NT2/D1 (cell line): ENCODE measurements at places on chromosomes 4 and X.
A peak's percentile ranks its signal among the peaks of the same experiment; 100 is the strongest.

- no peak for DNase-seq
Observed at GRCh38 chr4:47692691-47693090, 145.2 kb downstream of the CORIN start.

DNA sequence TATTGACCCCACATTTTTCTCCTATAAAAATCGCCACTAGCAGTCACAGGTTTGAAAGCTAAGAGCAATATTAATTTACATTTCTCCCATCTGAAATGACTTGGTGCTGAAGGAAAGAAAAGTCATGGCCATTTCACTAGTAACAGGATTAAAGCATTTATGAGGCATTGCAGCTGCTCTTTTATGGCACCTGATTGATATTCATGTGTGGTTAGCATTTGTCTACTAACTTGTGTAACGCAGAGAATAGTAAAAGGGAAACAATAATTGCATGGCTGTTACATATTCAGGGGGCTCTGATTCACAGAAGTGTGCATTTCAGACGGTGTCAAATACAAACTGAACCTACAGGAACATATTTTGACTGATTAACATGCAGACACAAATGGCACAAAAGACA lies 5.2 kb downstream of the PCDH19 start:
- no peak for DNase-seq

- no peak for DNase-seq
Observed at GRCh38 chrX:151753313-151754046, 18.9 kb downstream of the CNGA2 start.

DNA sequence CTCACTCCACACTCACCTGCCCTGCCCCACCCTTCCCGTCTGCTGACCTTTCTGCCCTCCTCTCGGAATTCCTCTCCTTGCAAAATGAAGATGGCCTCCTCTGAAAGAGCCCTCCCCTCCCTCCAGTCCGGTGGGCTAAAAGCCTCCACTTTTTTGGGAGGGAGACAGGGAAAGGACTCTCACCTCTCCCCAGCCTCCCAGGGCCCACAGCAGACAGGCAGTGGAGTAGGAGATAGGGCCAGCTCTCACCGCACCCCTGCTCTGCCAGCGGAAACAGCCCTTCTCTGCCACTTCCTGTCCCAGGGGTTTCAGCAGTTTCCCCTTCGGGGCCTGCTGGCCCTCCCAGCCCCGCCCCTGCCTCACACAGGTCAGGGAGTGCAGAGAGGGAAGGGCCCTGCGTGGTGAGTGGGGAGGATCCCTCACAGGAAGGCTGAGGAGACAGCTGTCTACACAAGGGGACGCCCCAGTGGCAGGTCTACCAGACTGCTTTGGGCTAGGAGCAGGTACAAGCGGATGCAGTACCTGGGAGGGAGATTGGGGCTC lies 18.2 kb downstream of the ELF4 start:
- DNase-seq: no peak

- no peak for DNase-seq
Observed at GRCh38 chrX:42900947-42901346, 123.0 kb upstream of the PPP1R2C start.

DNA sequence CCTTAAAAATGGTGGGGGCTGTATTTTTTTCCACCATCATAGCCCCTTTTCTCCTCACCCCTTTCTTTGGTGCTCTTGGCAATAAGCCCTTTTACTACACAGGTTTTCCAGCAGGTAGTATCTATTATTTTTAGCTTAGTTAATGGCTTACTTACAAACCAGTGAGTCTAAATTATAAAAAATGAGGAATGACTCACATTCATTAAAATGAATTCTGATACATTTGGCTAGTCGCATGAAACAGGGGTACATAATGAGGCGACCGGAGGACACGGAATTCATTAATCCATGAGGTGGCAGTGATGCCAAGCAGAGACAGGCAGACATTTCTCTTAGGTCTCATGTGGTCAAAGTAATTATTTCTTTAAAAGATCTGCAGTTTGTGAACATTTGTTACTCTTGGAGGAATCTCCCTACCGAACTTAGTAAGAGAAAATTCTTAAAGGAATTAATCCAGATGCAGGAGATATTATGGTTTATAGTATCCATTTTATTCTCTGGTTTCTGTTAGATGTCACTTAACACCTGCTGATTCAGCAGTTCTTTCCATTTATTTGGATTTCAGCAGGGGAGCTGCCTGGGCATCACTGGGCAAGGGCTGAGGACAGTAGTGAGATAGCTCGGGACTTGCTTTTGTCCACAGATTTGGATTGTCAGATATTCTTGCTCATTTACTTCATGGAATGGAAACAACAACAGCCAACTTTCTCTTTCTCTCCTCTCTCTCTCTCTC lies 575.0 kb upstream of the NR3C2 start:
- no peak for DNase-seq

GRCh38 chr4:142566243-142566642 lies 279.9 kb downstream of the INPP4B start:
- no peak for DNase-seq

GRCh38 chrX:106649523-106650428 lies 38.0 kb downstream of the RADX start:
- no peak for DNase-seq

DNA sequence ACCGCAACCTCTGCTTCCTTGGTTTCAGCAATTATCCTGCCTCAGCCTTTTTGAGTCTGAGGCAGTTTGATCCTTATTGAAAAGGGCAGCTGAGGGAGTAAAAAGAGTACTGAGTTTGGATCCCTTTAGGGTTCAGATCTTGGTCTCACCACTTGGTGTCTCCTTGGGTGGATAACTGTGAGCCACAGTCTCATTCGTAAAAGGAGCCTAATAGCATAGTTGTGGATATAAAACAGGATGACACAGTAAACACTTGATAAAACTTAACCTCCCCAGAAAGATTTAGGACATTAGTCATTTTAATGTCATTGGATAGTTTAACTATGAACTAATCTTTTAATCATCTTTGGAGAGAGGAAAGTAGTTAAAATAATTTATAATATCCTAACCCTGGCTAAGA lies 173.0 kb downstream of the ANK2 start:
- DNase-seq: no peak

- DNase-seq: no peak
Observed at GRCh38 chr4:56370377-56370776, 16.9 kb downstream of the AASDH start.

DNA sequence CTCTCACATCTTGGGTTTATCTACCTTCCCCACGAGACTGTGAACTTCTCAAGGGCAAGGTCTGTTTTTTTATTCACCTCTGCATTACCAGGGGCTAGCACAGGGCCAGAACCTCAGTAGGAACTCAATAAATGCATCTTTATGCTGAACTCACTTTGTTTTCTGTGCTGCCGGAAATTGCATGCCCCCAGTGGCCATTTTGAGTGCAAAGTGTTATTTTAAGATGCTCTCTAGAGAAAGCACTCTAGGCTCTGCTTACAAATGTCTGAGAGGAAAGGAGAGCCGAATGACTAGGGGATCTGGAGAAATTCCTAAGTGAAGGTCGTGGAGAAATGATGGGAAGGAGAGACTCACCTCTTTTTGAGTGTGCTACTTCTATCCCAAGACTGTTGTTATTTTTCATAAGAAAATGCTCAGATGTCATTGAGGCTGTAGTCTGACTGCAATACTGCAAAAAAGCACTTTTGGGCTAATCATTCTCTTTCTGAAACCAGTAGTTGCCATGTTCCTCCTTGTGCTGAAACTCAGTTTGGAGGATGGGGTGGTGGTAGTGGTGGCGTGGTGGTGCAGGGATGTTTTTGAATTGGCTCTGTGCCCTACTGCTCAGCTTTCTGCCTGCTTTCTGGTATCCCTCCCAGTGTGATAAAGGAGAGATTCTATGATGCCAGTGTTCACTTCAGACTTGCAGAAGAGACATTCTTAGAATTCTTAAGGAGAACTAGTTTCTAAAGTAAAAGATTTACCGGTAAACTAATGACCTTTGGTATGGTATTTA lies 41.3 kb downstream of the DOCK11 start:
- peak; percentile 15 for DNase-seq

DNA sequence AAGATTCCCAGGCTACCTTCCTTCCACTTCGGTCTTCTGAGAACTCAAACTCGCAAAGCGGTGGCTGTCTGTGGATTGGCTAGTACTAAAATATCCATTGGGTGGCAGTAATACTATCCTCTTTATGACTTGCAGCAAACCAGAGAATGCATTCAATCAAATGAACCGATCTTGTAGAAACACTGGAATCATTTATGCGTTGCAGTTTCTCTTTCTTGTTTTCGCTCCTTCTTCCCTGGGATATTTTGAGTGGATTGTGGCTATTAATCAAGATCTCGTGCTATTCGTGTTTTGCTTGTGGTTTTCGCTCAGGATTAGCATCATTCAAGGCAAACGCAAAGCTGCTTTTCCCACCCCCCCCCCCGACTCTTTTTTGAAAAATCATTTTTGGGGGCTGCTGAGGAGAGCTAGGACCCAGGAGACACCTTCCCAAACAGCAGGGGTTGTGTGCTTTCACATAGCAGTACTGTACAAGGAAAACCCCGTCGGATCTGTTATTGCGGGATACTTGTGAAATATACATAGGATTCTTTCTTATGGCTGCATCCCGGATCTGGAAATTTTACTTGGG lies at the start of gene IL1RAPL1:
Gene IL1RAPL1 (plus strand): TSS at position 466 of the 571 bp plus-strand sequence.
- DNase-seq: no peak

DNA sequence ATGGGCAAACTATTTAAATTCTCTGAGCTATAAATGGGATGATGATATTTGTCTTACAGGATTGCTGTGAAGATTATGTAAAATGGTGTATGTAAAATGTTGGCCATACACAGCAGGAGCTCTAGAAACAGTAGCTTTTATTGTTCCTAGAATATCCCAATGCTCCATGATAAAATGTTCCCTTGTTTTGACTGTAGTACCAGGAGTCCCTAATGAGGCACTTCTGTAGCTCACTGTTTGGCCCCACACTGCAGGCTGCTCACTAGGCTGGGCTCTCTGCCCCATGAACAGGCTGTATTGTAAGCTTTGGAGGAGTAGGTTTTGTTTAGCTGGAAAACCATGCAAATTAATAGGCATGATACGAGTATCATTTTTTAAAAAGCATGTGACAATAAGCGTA lies 3.3 kb upstream of the FGA start:
- no peak for DNase-seq

DNA sequence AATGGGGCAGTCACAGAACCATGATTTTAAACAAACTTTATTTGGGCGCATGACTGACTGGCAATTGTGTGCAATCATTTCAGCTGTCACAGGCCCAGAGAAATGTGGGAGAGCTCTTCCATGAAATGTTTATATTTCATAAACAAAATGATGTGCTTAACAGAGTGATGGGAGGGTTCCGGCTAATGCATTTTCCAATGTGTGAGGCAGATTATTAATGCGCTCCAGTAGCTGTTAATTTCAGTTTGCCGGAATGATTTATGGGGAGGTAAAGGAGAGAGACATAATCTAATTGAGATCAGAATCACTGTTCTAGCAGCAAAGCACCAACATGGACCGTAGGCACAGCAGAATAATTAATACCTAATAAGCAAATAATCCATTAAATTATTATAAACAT lies 55.6 kb downstream of the NKX6-1 start:
- DNase-seq: no peak

DNA sequence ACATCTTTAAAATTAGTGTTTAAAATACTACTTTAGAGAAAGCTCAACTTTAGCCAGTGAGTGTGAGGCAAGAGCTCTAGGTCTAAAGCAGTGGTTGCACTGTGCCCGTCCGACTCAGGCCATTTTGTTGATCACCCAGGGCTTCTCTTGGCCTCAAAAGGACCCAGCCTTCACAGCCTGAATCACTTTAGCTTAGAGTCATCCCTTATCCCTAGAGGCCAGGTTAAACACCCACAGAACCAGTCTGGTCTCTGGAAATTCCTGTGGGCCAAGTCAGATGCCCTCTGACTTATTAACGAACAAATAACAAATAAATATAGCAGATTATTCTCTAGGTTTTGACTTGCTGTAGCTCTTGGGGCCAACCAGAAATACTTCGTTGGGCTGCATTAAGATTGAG lies 102.3 kb downstream of the WWC2 start:
- DNase-seq: no peak

- DNase-seq: no peak
Observed at GRCh38 chr4:7134737-7135388, 57.5 kb upstream of the SORCS2 start.

- no peak for DNase-seq
Observed at GRCh38 chrX:48741834-48742233, 19.7 kb upstream of the GLOD5 start.

DNA sequence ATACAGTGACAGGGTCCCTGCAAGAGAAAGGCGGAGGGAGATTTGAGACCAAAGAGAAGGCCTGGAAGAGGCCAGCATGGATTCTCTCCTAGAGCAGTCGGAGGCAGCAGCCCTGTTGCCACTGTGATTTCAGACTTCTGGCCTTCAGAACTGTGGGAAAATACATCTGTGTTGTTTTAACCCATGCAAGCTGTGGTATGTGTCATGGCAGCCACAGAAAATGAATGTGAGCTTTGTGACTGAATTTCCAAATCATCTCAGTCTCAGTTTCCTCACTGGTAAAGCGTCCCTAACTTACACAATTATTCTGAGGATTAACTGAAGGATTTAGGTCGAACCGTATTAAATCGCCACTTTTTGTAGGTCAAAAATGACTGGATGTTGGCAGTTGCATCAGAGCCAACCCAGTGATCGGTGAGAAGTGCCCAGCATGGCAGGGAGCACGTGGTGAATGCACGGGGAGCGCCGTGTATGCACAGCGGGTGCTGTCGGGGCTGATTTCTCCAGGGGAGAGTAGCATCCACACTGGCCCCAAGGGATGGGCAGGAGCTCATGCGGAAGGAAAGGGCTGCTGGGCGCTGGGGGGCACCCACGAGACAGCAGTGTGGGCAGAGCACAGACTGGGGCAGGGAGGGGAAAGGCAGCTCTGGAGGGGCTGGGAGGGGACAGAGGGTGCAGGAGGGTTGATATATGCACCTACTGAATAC lies 23.8 kb upstream of the NSG1 start:
- no peak for DNase-seq

- no peak for DNase-seq
Observed at GRCh38 chr4:44535981-44536380, 87.4 kb upstream of the KCTD8 start.

DNA sequence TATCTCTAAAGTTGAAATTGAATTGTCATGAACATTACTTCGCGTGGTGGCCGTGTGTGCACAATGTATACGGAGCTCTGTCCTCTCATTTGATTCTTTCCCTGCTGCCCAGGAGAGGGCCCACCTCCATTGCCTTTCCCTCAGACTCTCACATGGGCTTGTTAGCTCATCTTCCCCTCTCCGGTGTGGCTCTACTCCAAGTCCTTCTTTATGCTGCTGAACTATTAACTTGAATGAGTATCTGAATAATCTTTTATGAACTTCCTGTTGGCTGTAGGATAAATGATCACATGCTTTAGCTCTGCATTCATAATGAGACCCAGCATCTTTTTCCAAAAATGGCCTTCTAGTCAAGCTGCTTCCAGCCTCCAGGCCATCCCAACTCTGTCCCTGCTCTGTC lies 68.8 kb upstream of the CLNK start:
- DNase-seq: no peak
